ENCODE measurements at places on chromosomes 4 and X.
A peak's percentile ranks its signal among the peaks of the same experiment; 100 is the strongest.

GRCh38 chr4:79065262-79065661, 126.0 kb upstream of the PAQR3 start:
- no peak for DNase-seq

DNA sequence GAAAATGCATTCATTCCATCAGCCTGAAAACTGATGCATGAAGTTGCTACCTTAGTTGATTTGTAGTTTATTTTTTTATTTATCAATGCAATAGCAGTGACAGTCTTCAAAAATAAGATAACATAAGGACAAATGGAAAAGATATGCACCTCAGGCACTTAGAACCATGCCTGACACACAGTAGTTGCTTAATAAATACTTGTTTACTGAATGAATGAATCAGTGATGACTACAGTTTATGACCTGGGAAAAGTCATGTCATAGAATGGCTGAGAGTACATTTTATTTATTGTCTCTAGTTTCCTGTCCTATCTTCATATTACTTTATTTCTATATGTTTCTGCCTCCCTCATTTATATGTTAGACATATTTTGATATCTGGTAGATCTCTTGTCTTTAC, 171.8 kb downstream of the TLL1 start:
- no peak for DNase-seq

DNA sequence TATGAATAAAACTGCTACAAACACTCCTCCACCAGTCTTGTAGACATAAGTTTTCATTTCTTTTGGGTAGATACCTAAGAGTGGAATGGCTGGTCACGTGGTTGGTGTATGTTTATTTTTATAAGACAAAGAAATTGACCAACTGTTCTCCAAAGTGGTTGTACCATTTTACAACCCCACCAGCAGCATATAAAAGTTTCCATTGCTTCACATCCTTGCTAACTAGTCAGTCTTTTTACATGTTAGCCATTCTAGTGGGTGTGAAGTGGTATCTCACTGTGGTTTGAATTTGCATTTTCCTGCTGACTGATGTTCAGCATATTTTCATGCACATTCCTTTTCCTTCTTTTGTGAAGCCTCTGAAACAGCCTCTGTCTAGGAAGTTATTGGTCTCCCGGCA, 76.2 kb upstream of the ADGRG2 start:
- no peak for DNase-seq

DNA sequence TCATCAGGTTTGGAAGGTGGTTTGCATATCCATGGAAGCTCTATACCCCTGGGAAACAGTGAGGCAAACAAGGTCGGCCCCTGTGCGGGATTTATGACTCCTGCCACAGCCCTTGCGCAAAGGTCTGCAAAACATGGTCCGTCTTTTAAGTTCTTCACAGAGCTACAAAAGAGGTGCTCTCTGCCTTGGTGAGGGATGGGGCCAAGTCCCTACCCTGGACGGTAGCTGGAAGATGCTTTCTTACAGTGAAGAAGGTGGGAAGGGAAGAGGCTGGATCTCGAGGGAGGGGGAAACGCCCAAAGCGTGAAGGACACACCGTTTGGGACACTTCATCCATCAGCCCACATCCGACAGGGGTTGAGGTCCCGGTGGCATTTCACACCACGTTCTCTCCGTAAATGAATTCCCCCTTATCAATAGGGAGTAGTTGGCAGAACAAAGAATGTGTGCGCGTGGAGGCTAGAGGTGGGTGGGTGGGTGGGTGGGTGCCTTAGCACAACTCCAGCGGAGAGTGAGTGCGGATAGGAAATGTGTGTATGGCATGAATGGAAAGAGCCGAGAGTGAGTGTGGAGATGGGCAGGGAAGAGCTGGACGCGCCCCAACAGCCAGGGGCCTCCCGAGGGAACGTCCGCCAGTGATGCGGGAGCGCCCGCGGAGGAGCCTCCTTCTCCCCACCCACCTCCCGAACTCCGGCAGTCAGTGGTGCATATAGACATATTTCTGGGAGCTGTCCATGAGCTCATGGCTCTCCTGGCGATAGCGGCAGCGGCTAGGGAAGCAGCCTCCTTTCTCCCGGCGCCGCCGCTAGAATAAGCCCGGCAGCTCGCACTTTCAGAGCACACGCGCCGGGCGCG, 68.3 kb downstream of the LARP7 start:
- no peak for DNase-seq

GRCh38 chrX:154019061-154019621, 561 bp downstream of the IRAK1 start:
- DNase-seq, result peak; percentile 68

DNA sequence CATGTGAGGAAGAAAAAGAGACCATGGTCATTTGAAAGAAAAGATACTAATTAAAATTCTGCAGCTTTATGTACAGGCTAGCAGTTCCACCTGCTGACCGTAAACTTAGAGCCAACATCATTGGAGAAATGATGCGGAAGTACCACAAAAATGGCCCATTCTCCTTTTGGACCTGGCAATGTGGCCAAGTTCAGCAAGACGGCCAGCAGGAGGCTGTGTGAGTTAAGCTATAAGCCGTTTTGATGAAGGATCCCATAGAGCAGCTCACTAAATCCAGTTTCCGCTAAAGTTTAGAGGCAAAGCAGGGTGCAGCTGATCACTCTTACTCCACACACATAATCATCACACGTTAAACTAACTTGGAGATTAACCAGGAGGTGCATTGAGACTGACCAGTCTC, 133.8 kb downstream of the LDB2 start:
- DNase-seq, result no peak

GRCh38 chr4:163694385-163694784, 199.9 kb downstream of the TMA16 start:
- no peak for DNase-seq

- DNase-seq, result no peak
These were observed 18.5 kb downstream of the CC2D2A start for GRCh38 chr4:15488136-15488535.

GRCh38 chrX:39574178-39574577, 523.6 kb downstream of the BCOR start:
- peak; percentile 45 for DNase-seq

- peak; percentile 79 for DNase-seq
These were observed 115.7 kb upstream of the ZXDA start for GRCh38 chrX:58025979-58026378.
